Prostate gland (tissue), 2 donors: ENCODE measurements at places on chromosomes 12 and 14. TPM values are rescaled to one million over a fixed set of nuclear protein-coding genes. Genes with fewer than 3 reads are reported as not detected.

Gene OVCH1
- not detected for total RNA-seq

Gene RAB2B
- 25.1 TPM for total RNA-seq

Gene RFX4
- not detected for total RNA-seq

Gene CISTR
- total RNA-seq = not detected

- H3K4me3 ChIP-seq = no peak overlapping the region
- H3K27me3 ChIP-seq = no peaks in the 10 kb centered on the region
- no peaks in the 10 kb centered on the region for H3K36me3 ChIP-seq
- H3K27ac ChIP-seq = no peak overlapping the region
- no peak for DNase-seq
These were observed 21.1 kb upstream of the TAS2R14 start for GRCh38 chr12:10960211-10960610.

- no peak overlapping the region for H3K4me3 ChIP-seq
- H3K4me1 ChIP-seq = peaks cover 3% of the 10 kb centered on the region
- DNase-seq = peak; percentile 63
- no peaks in the 10 kb centered on the region for H3K36me3 ChIP-seq
- peak overlapping the region; percentile 27 for H3K27ac ChIP-seq
These were observed 3.9 kb upstream of the MEG3 start for GRCh38 chr14:100822013-100822412.

DNA sequence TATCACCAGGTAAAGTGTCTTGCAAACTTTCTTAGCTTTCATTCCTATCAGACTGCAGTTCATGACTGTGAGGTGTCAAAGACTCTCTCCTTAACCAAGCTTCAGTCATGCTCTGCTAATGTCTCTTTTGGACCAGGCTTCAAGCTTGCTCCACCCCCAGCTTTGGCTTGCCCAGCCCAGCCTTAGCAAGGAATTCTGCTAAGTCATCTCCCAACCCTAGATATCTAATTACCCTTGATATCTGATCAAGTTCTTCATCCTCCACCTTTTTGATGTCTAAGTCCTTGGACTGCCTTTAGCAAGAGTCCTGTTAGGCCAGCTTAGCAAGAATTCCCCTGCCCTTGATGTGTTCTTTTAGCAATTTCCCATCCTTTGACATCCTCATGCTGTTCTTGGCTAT, 108.9 kb upstream of the FGD4 start:
- no peak for DNase-seq
- H3K27me3 ChIP-seq = no peaks in the 10 kb centered on the region
- H3K4me1 ChIP-seq = no peaks in the 10 kb centered on the region
- no peaks in the 10 kb centered on the region for H3K36me3 ChIP-seq
- no peak overlapping the region for H3K27ac ChIP-seq

GRCh38 chr12:3473171-3473570, 17.8 kb upstream of the PRMT8 start:
- no peaks in the 10 kb centered on the region for H3K36me3 ChIP-seq
- no peak overlapping the region for H3K27ac ChIP-seq
- H3K27me3 ChIP-seq = no peaks in the 10 kb centered on the region

- DNase-seq = no peak
- no peaks in the 10 kb centered on the region for H3K27me3 ChIP-seq
- no peaks in the 10 kb centered on the region for H3K4me1 ChIP-seq
- no peak overlapping the region for H3K27ac ChIP-seq
These were observed 1.4 kb upstream of the PTPRQ start for GRCh38 chr12:80442426-80443222.

GRCh38 chr12:52141306-52141705, 50.5 kb downstream of the KRT80 start:
- DNase-seq = no peak
- H3K4me1 ChIP-seq = peaks cover 20% of the 10 kb centered on the region
- no peaks in the 10 kb centered on the region for H3K36me3 ChIP-seq
- H3K4me3 ChIP-seq = no peak overlapping the region
- H3K27me3 ChIP-seq = no peaks in the 10 kb centered on the region

- no peak overlapping the region for H3K4me3 ChIP-seq
- peaks cover under 1% of the 10 kb centered on the region for H3K4me1 ChIP-seq
- H3K36me3 ChIP-seq = no peaks in the 10 kb centered on the region
These were observed 4.6 kb upstream of the ZDHHC22 start for GRCh38 chr14:77145975-77146740.

DNA sequence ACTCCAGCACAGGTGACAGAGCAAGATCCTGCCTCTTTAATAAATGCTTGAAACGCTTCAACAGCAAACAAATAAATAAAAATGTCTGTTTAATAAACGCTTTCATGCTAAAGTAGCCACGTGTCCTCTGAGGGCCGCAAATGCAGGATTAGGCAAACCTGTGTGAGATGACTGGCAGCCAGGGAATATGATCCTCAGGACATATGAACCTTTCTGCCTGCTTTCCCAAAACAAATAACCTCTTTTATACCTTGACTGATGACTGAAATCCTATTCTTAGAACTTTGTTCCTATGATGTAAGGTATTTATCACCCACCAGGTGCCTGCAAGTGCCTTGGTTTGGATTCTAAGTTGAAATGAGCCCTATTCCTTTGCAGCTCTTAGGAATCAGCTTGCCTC, 14.5 kb upstream of the FLVCR2 start:
- no peaks in the 10 kb centered on the region for H3K4me1 ChIP-seq
- no peak overlapping the region for H3K27ac ChIP-seq
- no peak overlapping the region for H3K4me3 ChIP-seq

DNA sequence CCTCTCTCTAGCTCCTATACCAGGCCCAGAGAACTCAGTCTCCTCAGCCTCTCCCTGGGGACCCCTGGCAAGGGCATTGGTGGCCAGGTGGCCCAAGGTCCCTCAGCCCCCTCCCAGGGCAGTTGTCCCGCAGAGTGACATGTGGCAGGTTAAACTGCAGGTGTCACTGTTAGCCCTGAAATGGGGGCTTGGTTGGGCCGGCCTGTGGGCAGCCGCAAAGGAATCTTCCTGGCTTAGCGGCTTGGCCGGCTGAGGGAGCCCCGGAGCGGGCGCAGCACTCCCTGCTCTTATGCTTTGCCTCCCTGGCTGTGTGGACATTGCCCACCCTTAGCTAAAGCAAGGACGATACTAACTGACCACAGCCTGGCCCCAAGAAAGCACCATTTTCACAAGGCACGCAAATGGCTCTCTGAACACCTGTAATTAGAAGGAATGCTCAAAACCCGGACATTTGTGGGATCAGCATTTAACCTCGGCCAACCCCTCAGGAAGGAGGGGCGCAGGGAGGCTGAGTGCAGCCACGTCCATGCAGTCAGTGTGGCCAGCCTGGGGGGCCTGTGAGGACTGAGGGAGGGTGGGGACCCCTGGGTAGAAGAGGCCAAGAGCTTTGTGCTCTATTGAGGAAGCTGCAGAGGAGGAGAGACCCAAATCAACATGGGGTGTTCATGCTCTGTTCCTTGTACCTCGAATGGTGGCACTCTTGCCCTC, 82.2 kb downstream of the PAPOLA start:
- no peak for DNase-seq
- no peaks in the 10 kb centered on the region for H3K4me1 ChIP-seq
- no peaks in the 10 kb centered on the region for H3K27me3 ChIP-seq
- H3K4me3 ChIP-seq = no peak overlapping the region
- H3K36me3 ChIP-seq = no peaks in the 10 kb centered on the region

DNA sequence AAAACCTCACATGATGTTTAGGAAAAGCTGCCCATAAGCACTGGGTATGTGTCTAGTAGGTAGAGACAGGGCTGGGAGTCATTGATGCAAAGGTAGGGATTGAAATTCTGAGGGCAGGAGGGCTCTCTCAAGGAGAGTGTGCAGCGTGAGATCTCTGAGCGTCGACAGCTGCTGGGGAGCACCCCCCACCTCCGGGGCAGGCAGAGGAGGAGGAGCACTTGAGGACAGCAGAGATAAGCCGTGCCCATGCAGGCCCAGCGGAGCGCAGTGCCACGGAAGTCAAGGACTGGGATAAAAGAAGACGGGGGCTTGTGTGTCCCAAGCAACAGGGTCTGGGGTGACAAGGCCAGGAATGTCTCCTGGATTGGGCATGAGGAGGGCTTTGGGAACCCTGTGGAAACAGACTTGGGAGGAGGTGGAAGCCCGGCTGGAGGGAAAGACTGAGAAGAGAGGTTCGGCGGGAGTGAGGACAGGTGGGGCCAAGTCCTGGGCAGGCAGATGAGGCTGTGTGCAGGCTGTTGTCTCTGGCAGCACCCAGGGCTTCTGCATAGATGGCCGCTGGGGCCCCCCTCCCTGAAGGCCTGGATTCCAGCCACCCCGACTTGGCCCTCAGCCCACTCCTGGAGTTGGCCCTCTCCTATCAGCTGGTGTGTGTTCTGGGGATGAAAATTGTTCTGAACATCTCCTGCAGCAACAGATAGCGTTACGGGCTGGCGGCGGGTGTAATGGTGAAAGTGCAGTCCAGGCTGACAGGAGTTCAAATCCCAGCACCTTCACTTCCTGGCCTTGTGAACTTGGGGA, 1.9 kb downstream of the CACNA2D4 start:
- H3K36me3 ChIP-seq = no peaks in the 10 kb centered on the region
- H3K4me1 ChIP-seq = no peaks in the 10 kb centered on the region
- no peak overlapping the region for H3K27ac ChIP-seq
- no peaks in the 10 kb centered on the region for H3K27me3 ChIP-seq
- H3K4me3 ChIP-seq = no peak overlapping the region

GRCh38 chr12:81270385-81270784, 192.5 kb downstream of the ACSS3 start:
- H3K36me3 ChIP-seq = no peaks in the 10 kb centered on the region
- DNase-seq = no peak

- peaks cover 11% of the 10 kb centered on the region for H3K36me3 ChIP-seq
- peak overlapping the region; percentile 62 for H3K4me3 ChIP-seq
- no peaks in the 10 kb centered on the region for H3K27me3 ChIP-seq
- DNase-seq = no peak
- peaks cover 4% of the 10 kb centered on the region for H3K4me1 ChIP-seq
- H3K27ac ChIP-seq = peak overlapping the region; percentile 99
These were observed 1.5 kb upstream of the NRL start for GRCh38 chr14:24116128-24116814.
